ENCODE measurements at places on chromosomes 6 and 20.

DNA sequence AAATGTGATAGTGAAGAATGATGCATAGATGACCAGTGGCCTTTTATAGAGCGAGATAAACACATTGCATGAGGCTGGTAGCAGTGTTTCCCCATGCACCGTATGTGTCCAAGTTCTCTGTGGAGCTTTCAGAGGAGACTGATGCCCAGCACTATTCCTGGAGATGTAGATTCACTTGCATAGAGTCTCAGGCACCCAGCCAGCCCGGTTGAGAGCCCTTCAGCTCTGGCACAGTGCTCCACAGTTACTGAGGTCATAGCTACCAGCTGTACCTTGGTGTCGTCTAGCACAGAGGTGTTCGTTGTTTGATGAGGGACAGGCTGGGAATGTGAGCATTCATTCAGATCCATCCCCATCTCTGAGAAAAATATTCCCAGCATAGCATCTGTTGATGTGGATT, 328.9 kb downstream of the FARS2 start:
- no peak for DNase-seq

DNA sequence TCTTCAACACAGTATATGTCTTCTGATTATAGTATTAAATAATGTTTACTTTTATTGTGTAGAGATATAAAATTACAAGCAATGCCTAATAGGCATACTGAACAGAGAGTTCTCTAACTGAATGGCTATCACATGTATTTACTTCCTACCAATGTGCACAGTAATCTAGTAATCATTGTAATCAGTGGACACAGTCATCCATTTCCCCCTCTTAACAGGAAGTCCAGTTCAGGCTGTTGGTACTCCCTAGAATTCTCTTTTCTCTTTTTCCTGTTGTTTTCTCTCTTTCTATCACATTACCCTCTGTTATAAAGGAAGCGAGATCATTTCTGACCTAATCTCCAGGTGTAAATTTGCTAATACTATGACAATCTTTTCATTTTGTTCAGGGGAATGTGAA, 172.5 kb downstream of the HTR1B start:
- DNase-seq: no peak

GRCh38 chr20:55656231-55656775, 349.0 kb downstream of the CBLN4 start:
- DNase-seq: no peak

- DNase-seq: no peak
Measured at GRCh38 chr20:47618479-47618878, 116.8 kb downstream of the NCOA3 start.

DNA sequence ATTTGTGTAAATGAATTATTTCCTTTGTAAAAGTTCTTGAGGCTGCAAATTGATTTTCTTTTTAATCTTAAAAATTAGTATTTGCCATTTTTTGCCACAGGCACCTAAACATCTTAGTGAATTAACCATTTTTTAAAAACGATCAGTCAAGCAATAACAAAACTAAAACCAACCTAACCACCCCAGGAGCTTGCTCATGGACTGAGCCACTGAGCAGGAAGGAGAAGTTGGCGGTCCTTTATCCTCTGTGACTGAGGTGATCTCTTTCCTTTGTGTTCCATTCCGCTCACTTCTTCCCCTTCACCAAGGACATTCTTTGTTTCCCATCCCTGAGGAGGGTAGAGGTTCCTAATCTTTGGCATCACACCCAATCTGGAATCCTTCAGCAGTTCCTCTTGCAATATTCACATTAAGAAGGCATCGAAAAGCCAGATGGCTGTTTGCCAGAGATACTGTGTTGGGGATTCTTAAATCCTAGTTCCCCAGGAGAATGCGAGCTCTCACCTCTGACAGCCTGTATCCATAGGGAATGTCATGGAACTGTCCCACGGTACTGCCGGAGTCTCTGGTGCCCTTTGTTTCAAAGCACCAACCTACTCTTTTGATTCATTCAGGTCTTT, 30.5 kb downstream of the RPRD1B start:
- no peak for DNase-seq

DNA sequence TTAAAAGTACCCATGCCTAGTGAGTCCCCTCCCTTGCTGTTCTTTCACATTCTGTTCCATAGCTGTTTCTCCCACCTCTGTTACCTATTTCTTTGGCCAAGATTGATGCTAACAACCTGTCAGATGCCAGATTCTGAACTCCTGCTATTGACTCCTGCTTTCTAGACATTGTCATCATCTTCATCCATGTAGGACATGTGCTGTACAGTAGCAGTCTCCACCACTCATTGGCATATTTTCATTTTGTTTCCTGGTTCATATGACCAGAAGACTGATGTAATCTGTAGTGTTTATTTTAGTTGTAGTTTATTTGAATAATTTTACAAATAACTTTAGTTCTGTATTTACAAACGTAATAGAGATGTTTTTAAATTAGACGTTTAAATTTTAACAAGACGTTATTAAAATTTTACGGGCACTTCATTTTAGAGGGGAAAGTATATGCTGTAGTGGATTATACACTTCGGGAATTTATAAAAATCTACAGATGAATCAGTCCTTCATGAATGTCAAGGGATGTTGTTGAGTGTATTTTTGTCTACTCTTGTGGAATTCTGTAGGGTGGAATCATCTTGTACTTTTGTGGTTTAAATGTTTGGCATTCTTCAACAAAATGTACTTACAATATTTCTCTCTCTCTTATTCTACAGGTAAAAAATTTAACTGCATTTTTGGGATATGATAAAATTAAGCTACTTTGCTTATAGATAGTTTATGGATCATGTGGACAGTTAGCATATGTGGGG, 34.1 kb downstream of the TRMT11 start:
- no peak for DNase-seq

- no peak for DNase-seq
Measured at GRCh38 chr6:10174761-10175160, 240.1 kb downstream of the TFAP2A start.

DNA sequence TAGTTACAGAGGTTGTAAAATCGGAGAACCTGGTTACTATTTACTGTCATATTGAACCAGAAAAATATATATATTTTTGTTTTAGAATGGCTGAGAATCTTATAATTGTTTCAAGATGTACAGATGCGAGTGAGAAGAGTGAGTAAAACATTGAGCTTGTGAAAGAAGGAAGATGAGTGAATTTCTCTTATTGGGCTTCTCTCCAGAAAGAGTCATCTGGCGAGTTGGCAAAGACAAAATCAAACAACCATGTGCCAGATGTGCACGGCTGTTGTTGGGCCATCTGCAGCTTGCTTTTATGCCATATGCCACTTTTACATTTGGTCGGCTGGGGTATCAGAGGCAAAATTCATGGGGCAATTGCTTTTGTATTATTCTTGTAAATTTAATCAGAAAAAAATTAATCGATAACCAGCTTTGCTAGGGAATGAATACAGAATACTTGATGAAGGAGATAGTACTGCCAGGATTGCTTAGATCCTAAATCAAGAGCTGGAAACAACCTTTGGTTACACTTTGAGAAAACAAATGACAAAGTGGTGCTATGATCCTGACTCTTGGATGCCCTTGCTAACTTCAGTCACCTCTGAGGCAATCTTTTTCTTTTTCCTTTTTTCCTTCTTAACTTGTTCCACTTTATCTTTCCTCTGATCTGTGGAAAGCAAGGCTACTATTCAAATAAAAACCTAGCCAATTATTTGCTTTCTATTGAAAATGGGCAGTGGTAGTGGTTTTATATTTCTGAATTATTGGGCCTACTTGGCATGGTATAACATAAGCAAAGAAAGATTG, 97.1 kb upstream of the GRIK2 start:
- no peak for DNase-seq
